ENCODE measurements at places on chromosomes 16 and 17.

DNA sequence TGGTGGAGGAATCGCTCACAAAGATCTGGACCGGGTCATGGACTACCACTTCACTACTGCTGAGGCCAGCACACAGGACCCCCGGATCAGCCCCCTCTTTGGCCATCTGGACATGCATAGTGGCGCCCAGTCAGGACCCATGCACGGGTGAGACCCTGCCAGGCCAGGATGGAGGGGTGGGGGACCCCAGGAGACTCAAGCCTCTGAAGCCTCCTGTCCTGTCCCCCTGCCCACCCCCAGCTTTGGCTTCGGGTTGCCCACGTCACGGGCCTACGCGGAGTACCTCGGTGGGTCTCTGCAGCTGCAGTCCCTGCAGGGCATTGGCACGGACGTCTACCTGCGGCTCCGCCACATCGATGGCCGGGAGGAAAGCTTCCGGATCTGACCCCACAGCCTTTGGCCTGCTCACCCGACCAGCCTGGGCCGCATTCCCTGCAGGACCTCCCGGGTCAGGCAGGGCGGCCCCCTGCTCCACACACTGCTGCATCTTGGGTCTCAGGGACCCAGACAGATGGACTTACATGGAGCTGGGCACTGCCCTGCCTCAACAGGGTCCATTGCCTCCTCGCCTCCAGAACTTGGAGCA lies 3.8 kb downstream of the BCKDK start:
- no peak for DNase-seq

- no peak for DNase-seq
Measured at GRCh38 chr16:79752396-79752795, 151.9 kb upstream of the MAF start.

DNA sequence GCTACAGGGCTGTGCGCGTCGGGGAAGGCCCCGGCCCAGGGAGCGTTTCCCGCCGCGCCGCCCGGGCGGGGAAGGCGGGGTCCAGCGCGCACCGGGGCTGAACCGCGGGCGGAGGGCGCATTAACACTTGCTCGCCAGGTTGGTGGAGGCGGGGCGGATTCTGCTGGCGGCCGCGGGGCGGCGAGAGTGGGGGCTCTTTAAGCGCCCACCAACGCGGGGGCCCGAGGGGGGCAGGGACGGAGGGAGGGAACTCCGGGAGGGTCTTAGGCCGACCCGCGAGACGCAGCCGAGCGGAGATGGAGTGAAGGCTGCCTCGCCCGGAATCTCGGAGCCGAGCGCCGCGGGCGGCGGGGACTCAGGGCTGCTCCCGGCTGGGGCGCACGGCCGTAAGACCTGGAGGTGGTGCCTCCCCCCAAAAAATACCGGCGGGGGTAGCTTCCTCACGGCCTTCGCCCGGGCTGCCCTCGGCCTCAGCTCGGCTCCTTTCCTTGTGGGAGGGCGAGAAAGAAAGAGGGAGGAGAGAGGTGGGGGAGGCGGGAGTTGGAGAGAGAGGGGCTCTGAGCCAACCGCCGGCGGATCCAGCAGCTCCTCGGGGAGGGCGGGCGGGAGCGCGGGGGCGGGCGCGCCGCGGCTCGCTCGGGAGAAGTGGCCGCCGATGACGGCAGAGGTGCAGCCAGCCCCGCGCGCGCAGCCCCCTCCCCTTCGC lies 415 bp upstream of the FOXF1 start:
- no peak for DNase-seq

- no peak for DNase-seq
Measured at GRCh38 chr16:13970708-13971422, 50.9 kb downstream of the ERCC4 start.

- no peak for DNase-seq
Measured at GRCh38 chr17:76076146-76076764, 1.7 kb downstream of the GALR2 start.

GRCh38 chr17:50269477-50270434 lies 4.5 kb upstream of the TMEM92 start:
- peak; percentile 35 for DNase-seq
